ENCODE measurements at places on chromosomes 13 and 19.

- DNase-seq: no peak
Observed at GRCh38 chr19:52685811-52686210, 47.7 kb upstream of the ZNF83 start.

DNA sequence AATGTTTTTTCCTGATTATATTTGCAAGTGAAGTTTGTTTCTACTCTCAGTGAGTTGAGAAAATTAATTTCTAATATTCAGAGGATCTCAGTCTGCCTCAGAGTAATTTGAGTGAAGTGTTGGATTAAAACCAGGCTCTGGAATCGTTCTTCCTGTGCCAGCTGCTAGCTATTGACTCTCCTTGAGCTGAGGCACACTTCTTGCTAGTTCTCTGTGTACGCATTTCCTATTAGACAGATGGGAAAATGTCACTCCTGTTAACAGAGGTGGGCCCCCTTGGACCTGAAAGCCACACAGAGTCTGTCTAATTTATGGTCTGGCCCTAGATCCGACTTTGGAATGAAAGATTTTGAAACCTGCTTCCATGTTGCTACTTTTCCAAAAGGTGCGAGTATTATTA lies 107.6 kb upstream of the RNF113B start:
- DNase-seq: no peak

- DNase-seq: no peak
Observed at GRCh38 chr19:1262623-1263123, 6.5 kb upstream of the CIRBP start.

- no peak for DNase-seq
Observed at GRCh38 chr19:37914908-37915307, 7.9 kb downstream of the SIPA1L3 start.

DNA sequence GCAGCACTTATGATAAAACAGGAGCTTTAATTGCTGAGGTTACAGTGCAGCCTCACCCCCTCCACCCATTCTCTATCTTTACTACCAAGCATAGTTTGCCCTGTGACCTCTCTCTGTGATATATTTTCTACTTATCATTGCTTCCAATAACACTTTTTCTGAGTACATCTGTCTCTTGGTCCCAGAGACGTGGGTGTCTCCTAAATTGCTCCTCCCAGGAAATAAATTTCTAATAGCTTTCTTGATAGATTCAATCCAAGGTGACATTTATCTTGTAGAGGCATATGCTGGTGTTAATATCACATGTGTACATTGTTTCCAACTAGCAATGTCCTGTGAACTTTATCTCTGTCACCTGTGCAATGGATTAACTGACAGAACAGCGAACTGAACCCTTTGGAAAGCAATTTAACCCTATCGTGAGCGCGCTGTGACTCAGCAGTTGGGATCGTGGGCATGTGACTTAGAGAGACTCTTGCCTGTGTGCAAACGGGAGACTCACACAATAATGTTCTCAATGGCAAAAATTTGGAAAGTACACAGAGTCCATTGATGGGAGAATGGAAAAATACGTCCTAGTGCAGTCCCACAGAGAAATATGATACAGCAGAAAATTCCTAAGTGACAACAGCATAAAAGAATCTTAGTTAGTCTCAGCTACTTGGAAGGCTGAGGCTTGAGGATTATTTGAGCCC lies 7.0 kb upstream of the MAP2K2 start:
- DNase-seq: no peak

- DNase-seq: no peak
Observed at GRCh38 chr13:72201726-72202125, 334.7 kb upstream of the DACH1 start.

- DNase-seq: peak; percentile 85
Observed at GRCh38 chr13:44141725-44142539, 231.7 kb upstream of the SERP2 start.

DNA sequence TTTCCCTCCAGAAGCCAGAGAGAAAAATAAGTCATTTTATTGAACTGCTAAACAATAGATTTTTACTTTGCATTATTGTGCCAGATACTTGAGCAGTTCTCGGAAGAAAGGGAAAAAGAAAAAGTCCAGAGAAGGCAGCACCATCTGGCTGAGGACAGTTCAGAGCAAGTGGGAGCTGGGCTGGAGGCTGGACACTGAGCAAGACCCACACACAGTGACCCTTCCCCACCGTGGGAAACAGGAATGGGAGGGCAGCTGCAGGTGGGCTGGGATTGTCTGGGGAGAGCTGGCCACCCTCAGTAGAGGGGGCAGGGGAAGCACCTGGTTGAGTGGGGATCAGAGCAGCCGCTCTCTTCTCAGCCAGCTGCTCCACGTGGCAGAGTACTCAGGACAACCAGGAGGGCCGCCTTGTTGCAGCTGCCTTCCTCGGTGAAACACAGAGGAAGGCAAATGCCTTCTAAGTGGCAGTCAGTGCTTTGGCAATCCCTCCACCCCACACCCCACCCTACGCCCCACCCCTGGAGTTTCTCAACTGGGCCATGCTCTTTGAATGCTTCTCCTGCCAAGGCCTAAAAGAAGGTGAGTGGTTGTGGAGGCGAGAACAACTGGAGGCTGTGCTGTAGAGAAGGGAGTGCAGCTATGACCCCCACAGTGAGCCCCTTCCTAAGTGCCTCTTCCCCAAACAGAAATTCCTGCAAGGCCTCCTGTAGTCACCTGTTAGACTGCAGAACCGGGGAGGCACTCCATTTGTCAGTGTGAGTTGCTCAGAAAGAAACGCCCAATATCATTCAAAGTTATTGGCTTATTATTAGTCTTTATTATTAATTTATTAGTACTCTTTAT lies 179.3 kb downstream of the ZIC5 start:
- DNase-seq: no peak

GRCh38 chr19:57096685-57097361 lies 23.0 kb upstream of the USP29 start:
- DNase-seq: no peak

- no peak for DNase-seq
Observed at GRCh38 chr19:52248241-52248640, 21.1 kb upstream of the ZNF766 start.

DNA sequence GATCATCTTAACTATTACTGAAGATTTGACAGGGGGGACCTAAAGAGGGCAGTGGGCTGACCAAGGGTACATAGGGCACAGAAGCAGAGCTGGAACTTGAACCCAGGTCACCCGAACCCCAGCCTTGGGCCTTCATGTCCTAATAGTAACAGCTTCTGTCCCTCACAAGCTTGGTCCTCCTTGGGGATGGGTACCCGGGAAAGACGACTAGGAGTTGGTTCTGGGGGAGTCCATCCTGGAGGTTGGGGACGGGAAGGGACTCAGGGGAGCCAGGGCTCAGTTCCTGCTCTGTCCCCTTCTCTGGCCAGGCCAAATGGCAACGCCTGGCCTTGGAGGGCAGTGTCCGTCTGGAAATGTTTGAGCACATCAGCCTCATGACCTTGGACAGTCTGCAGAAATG lies 39.6 kb upstream of the CYP4F8 start:
- DNase-seq: no peak

DNA sequence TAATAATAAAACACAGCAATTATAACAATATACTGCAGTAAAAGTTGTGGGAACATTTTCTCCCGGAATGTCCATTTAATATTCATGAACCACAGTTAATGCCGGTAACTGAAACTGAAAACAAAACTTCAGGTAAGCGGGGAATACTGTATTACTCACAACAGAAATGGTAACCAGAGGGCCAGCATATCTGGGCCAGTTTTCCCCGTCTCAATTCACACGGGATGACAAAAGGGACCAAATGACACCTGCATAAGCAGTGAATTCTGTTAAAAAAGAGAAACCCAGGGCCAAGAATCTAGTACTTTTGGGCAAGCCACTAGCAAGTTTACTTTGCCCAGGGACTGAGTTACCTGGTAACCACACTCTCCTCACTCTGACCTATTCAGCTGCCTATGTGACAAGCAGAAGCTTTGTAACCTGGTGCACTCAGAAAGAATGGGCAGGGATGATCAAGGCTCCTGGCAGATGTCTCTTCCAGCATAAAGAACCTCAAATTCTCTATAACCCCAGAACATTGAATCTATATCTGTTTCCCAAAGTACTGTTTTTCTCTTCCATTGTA lies 1171.2 kb downstream of the DIAPH3 start:
- DNase-seq: no peak

DNA sequence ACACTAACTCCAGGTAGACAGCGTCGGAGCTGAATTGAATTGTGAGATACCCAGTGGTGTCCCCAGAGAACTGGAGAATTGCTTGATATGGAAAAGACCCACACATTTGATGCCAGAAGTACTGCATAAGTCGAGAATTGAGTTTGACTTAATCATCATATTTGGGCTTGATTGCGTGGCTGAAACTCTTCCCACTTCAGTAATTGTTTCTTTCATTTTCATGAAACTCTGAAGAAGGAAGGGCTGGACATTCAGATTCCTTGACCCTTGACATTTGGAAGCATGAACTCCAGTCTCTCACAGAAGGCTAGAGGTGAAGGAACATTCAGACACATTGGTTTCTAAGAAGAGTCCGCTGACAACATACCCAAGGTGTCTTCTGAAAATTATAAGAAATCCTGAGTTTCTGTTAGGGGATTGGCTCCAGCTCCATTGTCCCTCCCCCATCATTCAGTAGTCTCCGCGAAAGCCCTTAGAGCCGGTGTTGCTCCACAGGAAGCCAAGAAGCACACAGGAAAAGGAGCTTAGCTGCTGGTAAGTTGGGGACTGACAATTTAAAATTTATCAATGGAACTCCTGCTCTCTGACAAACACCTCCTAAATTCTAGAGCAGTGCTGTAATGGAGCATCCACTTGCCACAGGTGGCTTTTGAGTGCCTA lies at the start of gene FPR2:
Gene FPR2, plus strand, starts transcription at position 484 of the 660 bp plus-strand sequence. CDS start 7,479 bp downstream, outside the sequence.
- DNase-seq: no peak

GRCh38 chr13:87696458-87696857 lies 25.3 kb downstream of the SLITRK5 start:
- no peak for DNase-seq

DNA sequence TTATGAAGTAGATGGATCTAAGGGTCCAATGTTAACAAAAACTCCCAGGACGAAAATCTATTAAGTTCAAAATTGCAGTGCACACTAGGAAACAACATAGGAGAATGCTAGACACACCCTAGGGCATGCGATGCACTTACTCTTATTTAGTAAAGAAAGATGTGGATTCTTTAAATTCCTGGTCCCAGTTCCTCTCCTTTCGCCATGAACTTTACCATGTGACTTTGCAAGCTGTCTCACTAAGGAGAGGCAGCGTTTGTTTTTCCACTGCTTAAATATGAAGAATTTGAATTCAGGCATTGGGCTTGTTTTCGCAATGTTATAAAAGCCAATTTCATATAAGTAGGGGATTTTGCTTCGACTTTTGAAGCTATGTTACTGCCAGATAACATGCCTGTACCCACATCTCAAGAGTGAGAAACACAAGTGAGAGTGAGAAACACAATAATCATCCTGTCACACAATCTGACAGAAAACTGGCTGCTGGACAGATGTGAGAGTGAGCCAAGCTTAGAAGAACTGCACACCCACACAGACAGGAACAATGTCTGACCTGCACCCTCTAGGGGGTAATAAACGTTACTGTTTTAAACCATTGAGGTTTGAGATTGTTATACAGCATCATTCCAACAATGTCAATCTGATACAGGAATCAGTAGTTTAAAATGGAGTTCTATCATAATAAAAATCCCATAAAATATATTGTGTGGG lies 1308.4 kb downstream of the SLITRK5 start:
- DNase-seq: no peak

- DNase-seq: no peak
Observed at GRCh38 chr13:110538632-110539031, 22.9 kb downstream of the RAB20 start.

- DNase-seq: peak; percentile 40
Observed at GRCh38 chr13:27362064-27362751, 62.2 kb upstream of the GTF3A start.

- no peak for DNase-seq
Observed at GRCh38 chr19:15412832-15413231, 6.0 kb downstream of the AKAP8L start.

- no peak for DNase-seq
Observed at GRCh38 chr13:76948149-76948548, at the start of gene ACOD1. Gene ACOD1, plus strand, starts transcription at chr13:76948511. Its CDS starts 48 bp downstream, at chr13:76948559.

- DNase-seq: no peak
Observed at GRCh38 chr13:27975564-27976361, 6.6 kb upstream of the CDX2 start.

DNA sequence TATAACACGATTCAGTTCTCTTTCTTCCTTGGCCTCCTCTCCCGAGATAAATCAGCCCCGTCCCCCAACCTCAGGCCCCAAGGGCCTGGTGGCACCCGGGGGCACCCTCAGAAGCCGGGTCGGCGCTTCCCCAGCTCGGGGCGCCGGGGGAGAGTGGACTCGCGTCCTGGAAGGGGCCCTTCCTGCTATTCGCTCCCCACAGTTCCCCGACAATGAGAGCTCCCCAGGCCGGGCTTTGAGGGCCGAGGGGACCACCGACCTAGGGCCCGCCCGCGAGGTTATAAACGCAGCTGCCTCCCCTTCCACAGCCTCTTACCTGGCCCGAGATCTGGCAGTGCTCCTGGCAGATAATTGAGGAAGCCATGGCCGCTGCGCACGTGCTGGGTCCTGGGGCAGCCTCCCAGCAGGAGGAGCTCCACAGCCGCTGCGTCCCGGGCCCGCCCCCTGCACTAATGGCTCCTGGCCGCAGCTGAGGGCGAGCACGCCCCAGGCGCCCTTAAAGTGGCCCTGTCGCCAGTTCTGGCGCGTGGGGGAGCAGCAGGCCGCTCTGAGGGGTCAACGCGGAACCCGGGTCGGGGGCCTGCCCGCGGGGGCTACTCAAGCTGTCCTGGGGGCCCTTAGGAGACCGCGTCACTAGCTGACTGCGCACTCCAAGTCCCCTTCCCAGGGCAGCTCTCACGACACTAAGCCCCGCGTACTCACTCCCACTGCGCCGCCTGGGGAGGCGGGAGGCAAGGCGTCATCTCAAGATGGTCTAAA lies at the start of gene SOHLH2:
Gene SOHLH2, minus strand, starts transcription at position 394 of the 759 bp plus-strand sequence. Its CDS starts 30 bp downstream, at position 364.
- no peak for DNase-seq

DNA sequence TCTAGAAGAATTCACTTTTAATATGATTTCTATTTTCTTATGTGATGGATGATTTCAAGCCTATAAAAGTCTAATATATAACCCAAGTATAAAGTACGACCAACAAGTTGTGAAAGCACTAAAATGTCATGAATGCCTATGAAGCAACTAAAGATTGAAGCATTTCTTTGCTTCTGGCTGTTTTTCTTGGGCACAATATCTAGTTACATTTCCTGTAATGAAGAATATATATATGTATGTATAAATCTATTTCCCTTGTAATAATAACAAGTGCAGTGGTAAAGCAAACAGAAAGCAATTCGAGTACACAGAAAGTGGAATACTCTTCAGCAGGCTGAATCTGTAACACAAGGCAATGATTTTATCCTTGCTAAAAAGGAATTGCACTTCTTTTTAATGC lies 5.4 kb downstream of the PCDH20 start:
- DNase-seq: no peak

GRCh38 chr13:113327766-113328471 lies 30.9 kb downstream of the LAMP1 start:
- DNase-seq: no peak

DNA sequence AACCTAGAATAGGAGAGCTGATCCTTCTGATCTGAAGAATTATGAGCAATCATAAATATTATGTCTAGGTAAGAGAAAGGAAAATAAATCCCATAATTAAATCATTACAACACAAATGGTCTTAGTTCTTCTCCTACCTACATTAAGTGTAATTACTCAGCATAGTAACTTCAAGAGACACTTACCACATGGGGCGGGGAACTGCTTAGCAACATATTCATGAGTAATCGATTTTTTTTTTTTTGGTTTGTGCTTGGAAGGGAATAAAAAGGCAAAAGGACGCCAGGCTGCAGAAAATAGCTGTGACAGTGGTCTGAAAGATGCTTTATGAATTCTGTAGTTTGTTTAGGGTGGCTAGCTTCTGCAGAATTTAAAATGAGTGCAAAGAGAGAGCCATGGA lies 103.3 kb upstream of the HTR2A start:
- DNase-seq: no peak

- DNase-seq: no peak
Observed at GRCh38 chr19:1223018-1223855, 14.6 kb downstream of the CBARP start.

All from fibroblast of skin of left quadriceps (primary cell).